ENCODE measurements at places on chromosomes 1 and 21. TPM values are rescaled to one million over a fixed set of nuclear protein-coding genes. Genes with fewer than 3 reads are reported as not detected.

DNA sequence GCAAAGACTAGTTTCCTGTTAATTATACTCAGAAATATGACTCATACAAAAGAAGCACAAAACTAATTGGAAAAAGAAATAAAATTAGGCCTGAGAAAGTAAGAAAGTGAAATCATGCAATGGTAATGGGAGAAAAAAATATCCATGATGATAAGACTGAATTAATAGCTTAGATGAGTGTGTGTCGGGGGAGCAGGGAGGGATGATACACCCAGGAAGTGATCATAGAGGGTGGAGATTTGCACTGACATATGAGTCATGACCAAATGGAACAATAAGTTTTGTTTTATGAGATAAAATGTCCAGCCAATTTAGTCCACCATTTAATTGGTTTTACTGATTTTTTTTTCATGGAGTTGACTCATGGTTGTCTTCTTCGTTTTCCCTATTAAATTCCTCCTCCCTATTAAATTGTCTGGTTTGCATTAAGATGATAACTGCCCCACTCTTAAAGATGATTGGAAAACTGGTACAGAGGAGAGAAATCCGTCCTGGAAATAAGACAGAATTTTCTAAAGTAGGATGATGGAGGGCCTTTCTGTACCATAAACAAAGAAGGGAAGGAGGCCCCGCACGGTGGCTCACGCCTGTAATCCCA is 111.7 kb upstream of the KCNJ6 start:
- DNase-seq: no peak

GRCh38 chr1:66261364-66261763 is 272.6 kb upstream of the SGIP1 start:
- no peak for DNase-seq

GRCh38 chr1:161069241-161069640 is 450 bp downstream of the ARHGAP30 start:
- DNase-seq: no peak

DNA sequence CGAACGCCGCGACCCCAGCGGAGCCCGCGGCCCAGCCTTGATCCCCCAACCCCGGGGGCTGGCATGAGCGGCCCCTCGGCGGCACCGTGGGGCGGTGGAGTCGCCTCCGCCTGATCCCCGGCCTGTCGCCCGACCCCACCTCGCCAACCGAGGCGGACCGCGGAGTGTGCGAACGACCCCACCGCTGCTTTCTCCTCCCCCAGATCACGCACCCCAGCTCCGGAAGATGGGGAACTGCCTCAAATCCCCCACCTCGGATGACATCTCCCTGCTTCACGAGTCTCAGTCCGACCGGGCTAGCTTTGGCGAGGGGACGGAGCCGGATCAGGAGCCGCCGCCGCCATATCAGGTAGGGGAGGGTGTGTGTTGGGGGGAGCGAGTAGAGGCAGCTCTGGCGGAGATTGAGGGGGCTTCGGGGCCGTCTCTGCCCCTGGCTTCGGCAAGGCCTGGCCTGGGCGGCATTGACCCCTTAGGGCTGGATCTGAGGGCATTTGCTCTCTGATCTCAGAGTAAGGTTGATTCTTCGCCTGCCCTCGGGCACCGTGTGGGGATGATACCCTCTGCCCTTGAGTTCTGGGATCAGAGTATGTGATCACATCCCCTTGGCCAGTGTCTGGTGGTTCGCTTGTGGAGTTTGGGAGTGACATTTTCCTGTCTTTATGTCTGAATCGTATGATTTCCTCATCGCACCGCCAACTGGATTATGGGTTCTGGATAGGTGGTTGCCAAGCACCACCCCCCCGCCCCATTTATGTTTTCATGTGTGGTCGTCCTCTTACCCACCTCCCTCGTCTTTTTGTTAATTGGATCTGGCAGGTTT is 668 bp downstream of the RNF11 start:
- DNase-seq: peak; percentile 48

GRCh38 chr1:50278961-50279360 is 144.3 kb downstream of the DMRTA2 start:
- no peak for DNase-seq

GRCh38 chr1:36365381-36365780 is 20.3 kb downstream of the STK40 start:
- no peak for DNase-seq

DNA sequence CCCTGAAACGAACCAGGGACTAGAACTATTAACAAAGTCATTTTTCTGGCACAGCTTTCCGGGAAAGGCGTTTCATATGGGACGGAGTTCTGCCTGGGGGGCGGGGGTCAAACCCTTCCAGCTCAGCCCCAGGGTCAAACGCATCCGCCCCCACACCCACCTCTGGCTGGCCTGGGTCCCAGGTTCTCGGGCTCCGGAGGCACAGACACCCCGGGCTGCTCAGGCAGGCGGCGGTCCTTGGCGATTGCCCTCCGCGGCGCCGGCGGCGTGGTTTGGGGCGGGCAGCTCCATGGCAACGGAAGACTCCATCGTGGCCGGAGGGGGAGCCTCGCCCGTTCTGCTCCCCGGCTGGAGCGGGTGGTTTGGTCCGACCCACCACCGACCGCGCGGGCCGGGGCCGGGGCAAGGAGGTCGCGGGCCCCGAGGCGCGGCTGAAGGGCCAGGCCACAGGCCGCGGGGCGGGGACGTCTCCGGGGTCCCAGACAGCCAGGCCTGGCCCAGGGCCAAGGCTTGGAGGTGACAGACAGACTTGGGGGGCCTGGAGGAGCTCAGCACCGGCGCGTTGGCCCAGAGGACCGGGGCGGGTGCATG is at the start of gene CFAP74:
TSS of gene CFAP74 (minus strand) at position 246 of the 591 bp plus-strand sequence. CDS start 12,830 bp downstream, outside the sequence.
- DNase-seq: peak; percentile 56

DNA sequence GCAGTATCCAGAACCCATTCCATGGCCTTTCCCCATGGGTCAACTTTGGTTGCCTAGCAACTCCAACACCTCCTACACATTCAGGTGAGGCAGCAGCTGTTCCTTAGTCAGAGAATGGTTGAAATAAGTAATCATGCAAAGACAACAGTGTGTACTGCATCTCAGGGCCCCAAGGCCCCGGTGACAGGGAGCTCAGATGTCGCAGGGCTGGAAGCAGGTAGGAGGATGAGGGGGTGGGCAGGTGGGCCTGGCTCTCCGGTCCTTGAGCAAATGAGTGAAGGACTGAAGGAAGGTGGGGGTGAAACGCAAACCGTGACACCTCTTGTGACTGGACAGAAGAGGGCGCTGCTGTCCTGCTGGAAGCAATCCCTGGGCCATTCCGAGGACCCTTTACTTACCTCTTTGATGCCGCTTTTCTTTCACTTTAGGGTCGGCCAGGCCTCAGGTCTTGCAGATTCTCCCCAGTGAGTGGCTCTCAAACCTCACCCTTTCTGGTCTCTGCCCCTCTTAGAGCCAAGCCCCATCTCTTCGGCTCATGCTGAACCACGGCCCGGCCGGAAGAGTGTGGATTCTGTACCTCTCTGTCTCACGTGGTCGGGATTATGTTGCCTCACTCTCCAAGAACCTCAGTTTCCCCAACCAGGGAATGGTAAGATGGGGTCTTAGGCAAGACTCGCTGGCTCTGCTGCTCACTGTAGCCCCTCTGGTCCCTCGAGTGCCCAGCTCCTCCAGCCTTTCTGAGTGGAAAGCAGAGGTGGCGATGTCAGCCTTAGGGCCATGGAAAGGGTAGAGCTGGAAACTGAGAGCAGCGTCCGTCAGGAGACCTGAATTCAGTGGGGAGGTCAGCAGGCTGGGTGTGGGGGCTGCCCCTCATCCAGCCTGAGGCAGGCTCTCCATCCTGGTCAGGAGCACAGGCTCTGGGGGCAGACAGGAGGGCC is 5.6 kb upstream of the KCNA10 start:
- peak; percentile 55 for DNase-seq

DNA sequence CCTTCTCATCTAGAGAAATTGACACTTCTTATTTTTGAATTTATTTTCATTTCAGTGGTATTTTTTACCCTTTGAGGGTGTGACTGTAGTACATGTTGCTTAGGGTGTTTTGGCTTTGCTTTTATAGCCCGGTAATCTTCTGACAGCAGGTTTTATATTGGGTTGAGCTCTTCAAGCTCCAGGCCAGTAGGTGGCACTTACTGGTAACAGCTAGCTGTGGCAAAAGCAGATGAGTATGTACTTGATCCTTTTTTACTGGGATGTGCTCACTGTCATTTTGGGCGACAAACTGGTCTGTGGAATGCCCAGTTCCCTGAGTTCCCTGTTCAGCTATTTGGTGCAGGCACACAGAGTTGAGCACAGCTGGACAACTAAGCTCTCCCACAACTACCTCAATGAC is 916.2 kb upstream of the B3GALT2 start:
- DNase-seq: no peak

- DNase-seq: no peak
These were observed 127.8 kb upstream of the GREM2 start for GRCh38 chr1:240739754-240740153.

- DNase-seq: no peak
These were observed 57.4 kb downstream of the TIAM1 start for GRCh38 chr21:31286621-31287020.

- DNase-seq: no peak
These were observed 67.7 kb downstream of the BCAR3 start for GRCh38 chr1:93613898-93614297.

PACC1 gene
- 12.7 TPM for total RNA-seq

F3 gene
- total RNA-seq: not detected

PTPN22 gene
- 68.4 TPM for total RNA-seq

PLEKHA6 gene
- total RNA-seq: 1.5 TPM

CDK11A gene
- total RNA-seq: 64.2 TPM

RGL1 gene
- total RNA-seq: 1.7 TPM

GABRD gene
- total RNA-seq: not detected

ANGPTL3 gene
- total RNA-seq: not detected

LGR6 gene
- total RNA-seq: 0.06 TPM

All from activated naive CD8-positive, alpha-beta T cell treated with anti-CD3 and anti-CD28 coated beads for 36 hours (primary cell).